ENCODE measurements at places on chromosomes 6 and 20.

GRCh38 chr6:155483858-155484257, 28.2 kb upstream of the NOX3 start:
- no peak for DNase-seq

DNA sequence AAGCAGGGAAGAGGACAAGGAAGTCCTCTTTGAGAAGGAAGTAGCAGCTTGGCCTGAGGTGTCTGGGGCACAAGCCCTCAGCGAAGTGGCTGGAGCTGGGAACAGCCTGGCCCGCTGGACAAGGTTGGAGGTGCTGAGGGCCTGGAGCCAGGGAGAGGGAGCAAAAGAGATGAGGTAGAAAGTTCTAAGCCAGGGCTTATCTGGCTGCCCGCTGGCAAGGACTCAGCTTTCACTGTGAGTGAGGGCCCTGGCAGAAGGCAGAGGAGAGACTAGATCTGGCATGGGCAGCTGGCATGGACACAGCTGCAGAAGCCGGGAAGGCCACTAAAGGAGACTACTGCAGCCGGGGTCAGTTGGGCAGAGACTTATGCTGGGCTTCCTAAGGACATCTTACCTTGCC, 21.8 kb upstream of the PCMTD2 start:
- no peak for DNase-seq

DNA sequence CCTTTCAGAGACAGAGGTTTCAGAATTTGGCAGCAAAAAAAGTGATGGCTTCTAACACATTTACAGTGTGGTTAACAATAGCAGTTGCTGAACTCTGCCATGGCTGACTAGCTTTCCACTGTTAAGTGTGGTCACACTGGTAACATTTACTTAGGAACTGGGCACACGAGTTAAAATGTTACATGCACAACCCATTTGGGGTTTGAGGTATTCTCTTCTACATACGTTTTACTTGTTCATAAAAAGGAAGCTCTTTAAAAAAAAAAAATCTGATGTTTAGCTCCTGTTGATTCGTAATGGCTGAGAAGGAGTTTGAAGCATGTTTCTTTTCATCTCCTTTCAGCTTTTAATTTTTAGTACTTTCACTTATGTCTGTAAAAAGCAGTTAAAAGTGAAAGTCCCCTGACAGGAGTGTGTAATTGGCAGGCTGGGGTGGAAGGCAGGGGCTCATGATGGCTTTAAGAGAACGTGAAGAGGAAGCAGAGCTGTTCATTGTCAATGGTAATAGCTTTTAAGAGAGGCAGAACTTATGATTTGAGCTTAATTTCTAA, 245.9 kb downstream of the FARS2 start:
- no peak for DNase-seq

DNA sequence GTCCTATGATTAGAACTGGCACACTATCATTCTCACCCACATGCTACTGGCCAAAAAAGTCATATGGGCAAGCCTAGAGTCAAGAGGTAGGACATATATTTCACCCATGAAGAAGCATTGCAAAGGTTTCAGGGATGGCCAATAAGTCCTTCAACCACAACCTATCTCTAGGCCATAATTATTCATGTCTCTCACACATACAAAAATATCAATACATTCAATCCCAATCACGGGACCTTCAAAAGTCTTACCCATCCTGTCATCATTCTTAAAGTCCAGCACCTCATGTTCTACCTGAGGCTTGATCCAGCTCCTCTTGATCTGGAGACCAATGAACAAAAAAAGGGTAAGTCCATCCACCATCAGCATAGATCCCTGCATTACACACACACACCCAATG, 12.6 kb upstream of the BTN1A1 start:
- DNase-seq: no peak

GRCh38 chr6:12608016-12608860, 108.3 kb upstream of the PHACTR1 start:
- peak; percentile 37 for DNase-seq

DNA sequence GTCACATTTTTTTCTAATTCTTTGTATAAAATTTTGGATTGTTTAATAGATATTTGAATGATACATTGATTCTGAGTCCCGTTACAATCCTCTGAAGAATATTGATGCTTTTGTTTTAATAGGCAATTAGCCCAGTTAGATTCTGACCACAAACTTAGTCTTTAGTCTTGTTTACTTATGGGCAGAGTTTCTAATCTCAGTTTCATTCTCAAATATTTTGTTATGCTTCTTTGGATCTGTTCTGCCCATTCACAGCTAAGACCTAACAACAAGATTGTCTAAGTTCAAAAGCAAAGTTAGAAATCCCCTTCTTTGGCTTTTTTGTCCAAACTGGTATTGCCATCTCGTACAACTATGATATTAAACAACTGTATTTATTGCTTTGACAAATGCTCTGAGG, 58.0 kb downstream of the TBXT start:
- no peak for DNase-seq

DNA sequence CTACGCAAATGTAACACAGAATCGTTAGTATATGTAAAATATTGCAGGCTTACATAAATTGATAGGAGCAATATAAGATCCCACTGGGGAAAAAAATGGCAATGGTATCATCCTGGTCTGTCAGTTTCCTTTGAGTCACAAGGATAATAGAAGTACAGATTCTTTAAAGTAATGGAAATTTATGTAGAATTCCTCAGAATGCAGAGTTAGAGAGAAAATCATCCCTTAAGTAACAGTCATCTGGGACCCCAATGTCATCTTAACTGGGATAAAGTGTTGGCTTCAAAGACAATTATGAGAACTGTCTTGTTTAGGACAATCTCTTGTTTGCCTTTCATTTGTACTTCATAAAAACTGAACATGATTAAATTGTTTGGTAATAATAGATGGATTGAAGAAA, 34.5 kb upstream of the PDE7B start:
- DNase-seq: no peak

- DNase-seq: no peak
Observed at GRCh38 chr6:117194978-117195377, 70.4 kb upstream of the VGLL2 start.

- no peak for DNase-seq
Observed at GRCh38 chr20:61599541-61599992, 347.5 kb downstream of the CDH4 start.

DNA sequence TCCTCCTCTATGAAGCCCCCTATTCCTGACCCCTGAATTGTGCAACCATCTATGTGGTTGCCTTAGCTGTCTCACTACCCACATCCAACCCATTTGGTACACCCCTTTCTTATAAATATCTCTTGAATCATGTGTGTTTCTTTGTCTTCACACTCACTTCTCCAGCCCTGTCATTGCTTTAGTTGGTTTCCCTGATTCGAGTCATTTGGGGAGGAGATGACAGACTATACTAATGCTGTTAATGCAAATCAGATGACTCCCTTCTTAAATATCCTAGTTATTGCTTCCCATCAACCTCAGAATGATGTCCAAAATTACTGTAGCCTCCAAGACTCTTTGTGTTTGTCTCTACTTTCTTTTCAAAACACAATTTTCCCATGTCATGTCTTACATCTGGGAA, 23.0 kb downstream of the SLC35D3 start:
- DNase-seq: no peak

DNA sequence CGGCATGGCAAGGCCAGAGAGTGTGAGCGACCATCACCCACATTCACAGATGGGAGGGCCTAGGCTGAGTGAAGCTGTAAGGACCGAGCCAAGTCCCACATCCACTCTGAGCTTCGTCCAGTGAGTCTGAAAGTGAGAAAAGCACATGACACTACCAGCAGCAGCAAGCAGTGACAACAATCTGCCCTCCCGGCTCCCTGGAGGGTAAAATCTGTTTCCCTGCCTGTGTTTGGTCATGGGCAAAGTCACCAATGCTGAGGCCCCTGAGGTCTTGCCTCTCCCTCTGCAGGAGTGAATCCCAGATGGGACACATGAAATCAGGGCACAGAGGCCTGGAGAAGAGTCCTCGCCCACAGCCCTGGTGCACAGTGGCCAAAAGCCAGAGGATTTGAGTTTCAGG, 6.4 kb upstream of the CST7 start:
- DNase-seq: no peak

DNA sequence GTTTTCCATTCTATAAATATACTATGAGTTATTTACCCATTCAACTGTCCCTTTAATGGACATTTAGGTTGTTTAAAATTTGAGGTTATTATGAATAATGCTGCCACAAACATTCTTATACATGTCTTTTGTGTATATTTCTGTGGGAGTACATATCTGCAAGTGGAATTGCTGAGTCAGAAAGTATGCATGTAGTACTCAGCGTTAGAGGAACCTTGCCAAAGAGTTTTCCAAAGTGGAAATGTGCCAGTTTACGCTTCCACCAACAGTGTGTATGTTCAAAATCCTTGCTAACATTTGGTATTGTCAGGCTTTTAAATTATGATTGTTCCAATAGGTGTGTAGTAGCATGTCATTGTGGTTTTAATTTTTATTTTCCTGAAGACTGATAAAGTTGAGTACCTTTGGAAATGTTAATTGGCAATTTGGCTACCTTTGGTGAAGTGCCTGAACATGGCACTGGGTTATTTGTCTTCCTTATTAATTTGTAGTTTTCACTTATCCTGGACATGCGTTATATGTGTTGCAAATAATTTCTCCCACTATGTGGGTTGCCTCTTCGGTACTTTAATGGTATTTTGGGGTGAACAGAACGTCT, 341.2 kb downstream of the CD83 start:
- DNase-seq: no peak

DNA sequence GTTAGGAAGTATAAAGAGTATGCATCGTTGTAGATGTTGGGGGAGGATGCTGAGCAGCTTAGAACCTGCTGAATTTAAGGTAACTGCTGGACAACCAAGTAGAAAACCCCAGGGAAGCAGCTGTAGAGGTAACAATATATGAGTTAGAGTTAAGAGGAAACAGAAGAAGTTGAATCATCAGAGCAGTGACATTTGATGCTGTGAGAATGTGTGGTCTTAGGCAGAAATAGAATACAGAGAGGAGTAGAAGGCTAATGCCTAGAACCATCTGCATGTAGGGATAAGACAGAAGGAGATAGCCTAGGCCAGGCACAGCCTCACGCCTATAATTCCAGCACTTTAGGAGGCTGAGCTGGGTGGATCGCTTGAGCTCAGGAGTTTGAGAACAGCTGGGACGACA, 22.6 kb upstream of the DYNLRB1 start:
- no peak for DNase-seq

DNA sequence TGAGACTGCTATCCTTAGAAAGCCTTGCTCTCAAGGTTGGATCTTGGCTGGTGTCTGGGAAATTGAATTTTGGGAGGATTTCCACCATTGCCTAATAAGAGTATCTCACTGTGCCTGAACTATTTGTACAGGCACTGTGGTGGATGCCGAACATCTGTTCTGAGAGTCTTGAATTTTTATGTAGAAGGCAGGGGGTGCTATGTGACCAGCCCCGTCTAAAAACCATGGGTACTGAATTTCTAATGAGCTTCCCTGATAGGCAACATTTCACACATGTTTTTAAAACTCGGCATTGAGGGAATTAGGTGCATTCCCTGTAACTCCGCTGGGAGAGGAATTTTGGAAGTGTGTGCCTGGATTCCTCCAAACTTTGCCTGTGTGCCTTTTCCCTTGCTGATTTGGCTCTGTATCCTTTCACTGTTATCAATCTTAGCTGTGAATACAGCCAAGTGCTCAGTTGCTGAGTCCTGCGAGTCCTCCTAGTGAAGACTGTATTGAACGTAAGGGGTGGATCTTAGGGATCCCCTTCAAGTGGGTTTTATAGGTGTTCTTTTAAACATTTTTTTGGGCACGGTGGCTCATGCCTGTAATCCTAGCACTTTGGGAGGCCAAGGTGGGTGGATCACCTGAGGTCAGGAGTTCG, 27.6 kb upstream of the SCAF8 start:
- DNase-seq: no peak

DNA sequence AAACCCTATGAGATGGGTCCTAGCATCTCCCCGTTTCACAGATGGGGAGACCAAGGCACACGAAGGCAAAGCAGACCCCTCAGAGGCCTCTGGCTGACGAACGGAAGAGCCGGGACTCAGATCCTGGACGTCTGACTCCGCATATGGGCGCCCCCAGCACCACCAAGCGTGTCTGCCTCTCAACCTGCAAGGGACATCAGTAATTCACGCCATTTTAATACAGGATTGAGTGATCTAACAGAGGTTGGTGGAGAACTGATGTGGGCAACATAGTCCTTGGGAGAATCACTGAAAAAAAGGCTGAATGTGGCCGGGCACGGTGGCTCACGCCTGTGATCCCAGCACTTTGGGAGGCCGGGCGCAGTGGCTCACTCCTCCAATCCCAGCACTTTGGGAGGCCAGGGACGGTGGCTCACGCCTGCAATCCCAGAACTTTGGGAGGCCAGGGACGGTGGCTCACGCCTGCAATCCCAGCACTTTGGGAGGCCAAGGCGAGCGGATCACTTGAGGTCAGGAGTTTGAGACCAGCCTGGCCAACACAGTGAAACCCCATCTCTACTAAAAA, 206.6 kb downstream of the DLL1 start:
- no peak for DNase-seq

GRCh38 chr6:161235776-161236633, 37.9 kb downstream of the AGPAT4 start:
- no peak for DNase-seq

DNA sequence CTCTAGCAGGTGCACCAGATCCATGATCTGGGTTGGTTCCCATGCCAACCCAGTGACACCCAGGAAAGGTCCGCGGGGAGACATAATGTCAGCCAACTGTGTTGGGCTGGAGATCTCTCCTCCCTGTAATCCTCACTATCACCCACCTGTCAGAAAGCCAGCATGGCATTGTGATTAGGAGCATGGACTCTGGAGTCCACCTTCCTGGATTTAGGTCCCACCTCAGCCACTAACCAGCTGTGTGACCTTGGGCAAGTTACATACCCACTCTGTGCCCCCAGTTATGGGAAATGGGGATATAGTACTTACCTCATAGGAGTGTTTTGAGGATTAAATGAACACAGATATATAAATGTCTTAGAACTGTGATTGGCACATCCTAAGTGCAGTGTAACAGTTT, 97.9 kb downstream of the ZDHHC14 start:
- no peak for DNase-seq

DNA sequence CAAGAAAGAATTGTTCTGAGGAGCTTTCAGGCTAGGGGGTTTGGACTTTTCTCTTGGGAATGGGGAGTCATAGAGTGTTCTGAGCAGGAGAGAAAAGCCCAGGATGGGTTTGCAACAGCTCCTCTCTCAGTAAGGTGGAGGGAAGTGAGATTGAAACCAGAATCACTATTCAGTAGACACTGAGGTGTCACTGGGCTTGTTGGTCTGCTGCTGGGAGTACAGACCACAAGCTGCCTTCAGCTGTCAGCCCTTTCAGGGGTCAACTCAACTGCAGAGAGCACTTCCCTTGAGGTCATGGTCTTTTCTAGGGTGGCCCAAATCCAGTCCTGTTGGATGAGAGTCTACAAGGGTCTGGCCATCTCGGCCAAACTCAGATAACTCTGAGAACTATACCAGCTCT, 12.9 kb upstream of the FOXA2 start:
- no peak for DNase-seq

GRCh38 chr20:24100370-24101011, 111.9 kb upstream of the GGTLC1 start:
- no peak for DNase-seq

All from BJ (cell line).